Activated CD4-positive, alpha-beta T cell treated with anti-CD3 and anti-CD28 coated beads, Interleukin-2, amount 50 U/mL, for 4 hours (primary cell): ENCODE measurements at places on chromosomes 7 and 10.
A peak's percentile ranks its signal among the peaks of the same experiment; 100 is the strongest.

- no peak for DNase-seq
These were observed 25.1 kb downstream of the MNX1 start for GRCh38 chr7:156985101-156985992.

- no peak for DNase-seq
These were observed 235.2 kb upstream of the SP4 start for GRCh38 chr7:21192657-21193056.

DNA sequence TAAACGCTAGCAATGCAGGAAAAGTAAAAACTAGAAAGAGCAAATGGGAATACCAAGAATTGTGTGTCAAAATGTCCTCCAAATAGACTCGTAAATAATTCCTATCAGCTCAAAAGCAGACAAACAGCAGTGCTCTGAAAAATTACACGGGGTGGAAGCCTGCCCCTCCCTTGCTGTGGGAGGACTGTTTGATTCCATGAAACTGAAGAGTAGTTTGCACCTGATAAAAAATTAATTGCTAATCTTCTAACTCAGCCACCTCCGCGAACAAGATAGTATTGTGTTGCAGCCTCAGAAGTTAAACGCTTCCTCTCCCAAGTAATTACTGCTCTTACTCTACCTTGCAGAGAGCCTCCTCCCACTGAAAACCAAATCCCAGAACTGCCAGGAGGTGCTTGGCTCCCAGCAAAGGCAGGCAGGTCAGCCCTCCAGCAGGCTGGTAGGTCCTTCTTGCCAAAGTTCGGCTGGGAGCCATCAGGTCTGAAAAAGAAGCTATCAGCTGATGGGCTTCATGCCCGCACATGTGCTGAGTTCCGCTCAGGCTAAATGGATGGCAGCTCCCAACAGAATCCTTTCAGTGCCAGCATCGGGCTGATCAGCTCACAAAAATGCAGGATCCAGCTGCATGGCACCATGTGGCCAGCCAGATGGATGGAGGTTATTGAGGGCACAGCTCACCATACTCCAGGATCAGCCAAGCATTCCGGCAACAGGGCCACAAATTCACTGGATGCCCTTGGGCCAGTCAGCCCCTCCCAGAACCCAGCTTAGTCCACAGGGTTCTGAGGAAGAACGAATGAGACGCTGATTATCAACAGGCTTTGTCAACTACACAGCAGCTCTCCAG lies 37.1 kb downstream of the MAD1L1 start:
- no peak for DNase-seq

- no peak for DNase-seq
These were observed 16.6 kb upstream of the ASB4 start for GRCh38 chr7:95469187-95469586.

- no peak for DNase-seq
These were observed 474.6 kb downstream of the GRM8 start for GRCh38 chr7:126778101-126778500.

GRCh38 chr10:788796-789748 lies 99.6 kb upstream of the DIP2C start:
- DNase-seq = no peak

GRCh38 chr7:55140221-55140940 lies 121.6 kb downstream of the EGFR start:
- DNase-seq = no peak

DNA sequence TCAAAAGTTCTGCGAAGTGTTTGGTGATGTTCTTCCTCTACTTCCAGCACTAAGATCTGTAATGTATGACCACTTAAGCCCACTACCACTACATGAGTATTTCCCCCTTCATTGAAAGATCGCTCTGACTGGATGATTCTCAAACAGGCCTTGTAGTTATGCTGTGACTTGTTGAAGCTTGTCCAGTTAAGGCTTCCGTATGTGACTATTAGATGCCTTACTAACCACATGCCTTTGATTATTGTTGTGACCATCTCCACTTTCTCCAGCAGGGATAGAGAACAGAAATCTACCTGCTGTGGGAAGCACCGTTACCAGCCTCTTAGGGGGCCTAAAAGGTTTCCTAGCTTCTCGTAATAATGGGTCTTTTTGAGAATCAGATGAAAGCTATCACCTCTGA lies 81.1 kb downstream of the NOC3L start:
- DNase-seq = no peak

DNA sequence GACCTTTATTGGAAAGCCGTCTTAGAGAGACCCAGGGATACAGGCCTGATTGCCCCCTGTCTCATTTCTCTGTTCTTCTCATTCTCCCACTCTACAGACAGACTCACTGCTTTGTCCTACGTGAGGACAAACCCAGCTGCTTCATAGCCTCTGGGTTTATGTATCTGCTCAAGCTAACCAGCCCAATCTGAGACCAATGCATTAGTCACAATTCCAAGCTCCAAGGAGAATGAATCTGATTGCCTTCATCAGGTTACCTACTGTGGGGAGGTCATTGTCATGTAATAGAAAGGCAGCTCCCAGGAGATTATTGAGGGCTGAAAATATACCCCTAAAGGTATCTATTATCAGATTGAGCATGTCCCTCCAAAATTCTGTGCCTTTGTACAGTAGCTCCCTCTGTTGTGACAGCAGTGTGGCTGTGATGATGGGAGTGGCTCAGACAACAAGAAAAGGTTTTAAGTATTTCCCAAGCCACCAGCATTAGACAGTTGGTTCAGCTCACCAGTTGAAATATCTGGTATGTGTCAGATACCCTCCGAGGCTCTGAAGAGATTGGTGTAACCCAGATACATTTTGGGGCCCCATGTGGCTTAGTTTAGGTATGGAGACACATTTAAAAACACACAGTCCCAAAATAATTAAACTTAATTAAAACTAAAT lies 123.1 kb upstream of the EEPD1 start:
- no peak for DNase-seq

DNA sequence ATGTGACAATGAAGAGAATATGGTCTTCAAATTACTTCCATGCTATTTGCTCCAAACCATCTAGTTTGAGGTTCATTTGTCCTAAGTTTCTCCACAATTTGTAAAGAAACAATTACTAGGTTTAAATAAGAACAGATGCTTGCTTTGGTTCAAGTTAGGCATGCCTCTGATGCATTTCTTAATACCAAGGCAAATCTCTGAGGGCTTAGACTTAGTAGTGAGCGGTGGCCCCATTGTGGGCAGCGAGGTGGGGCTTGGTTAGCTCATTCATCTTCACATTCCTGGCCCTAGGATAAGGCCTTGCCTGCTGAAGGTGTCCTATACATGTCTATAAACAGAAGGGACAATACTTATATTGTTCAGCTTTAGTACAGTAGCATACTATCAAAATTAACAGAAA lies 52.4 kb upstream of the RHEB start:
- no peak for DNase-seq

DNA sequence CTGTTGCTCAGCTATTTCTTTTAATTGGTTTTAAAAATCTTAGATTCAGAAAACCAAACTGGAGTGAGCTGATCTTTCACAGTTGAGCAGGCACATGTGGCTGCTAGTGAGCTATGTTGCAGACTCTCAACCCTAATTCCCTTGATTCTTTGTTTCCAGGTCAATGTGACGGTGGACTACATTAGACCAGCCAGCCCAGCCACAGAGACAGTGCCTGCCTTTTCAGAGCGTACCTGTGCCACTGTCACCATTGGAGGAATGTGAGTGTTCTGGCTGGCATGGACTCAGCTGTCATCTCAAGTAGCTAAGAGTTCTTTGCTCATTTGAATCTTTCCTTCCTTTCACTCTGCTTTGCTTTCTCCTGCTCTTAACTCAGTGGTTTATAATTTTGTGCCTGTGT lies 187.1 kb downstream of the LRRC4 start:
- DNase-seq = no peak

- no peak for DNase-seq
These were observed 159.8 kb downstream of the FOXP2 start for GRCh38 chr7:114574384-114574783.

DNA sequence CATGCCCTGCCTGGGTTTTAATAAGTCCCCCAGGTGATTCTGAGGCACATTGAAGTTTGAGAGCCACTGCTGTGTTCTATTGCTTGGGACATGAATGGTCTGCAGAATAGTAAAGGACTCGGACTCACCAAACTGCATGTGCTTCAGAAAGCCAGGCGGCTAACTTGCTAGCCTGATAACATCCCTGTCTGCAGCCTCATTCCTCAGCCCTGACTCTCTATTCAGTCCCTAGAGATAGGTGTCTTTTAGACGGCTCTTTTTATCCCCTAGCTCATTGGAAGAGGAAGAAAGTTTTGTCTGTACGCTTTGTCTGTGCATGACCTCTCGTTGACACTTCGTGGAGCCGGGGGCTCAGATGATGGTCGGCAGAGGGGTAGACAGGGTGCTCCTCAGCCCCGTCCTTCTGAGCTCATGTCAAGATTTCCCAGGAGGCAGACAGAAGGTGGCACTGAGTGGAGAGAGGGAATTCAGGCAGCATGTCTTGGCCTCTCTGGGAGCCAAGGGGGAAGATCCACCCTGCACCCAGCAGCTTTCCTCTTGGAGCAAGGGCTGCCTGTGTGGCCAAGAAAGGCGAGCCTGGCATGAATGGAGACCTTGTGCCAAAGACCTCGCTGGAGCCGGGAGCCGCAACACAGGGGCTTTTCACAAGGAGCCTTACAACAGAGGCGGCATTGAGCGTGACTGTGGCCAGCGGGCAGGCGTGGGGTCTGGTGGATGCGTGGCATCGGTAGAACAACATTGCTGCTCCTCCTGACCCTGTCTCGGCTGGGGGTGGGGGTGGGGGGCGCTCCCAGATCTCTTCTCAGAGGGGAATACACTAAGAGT lies 51.1 kb upstream of the PODXL start:
- no peak for DNase-seq

DNA sequence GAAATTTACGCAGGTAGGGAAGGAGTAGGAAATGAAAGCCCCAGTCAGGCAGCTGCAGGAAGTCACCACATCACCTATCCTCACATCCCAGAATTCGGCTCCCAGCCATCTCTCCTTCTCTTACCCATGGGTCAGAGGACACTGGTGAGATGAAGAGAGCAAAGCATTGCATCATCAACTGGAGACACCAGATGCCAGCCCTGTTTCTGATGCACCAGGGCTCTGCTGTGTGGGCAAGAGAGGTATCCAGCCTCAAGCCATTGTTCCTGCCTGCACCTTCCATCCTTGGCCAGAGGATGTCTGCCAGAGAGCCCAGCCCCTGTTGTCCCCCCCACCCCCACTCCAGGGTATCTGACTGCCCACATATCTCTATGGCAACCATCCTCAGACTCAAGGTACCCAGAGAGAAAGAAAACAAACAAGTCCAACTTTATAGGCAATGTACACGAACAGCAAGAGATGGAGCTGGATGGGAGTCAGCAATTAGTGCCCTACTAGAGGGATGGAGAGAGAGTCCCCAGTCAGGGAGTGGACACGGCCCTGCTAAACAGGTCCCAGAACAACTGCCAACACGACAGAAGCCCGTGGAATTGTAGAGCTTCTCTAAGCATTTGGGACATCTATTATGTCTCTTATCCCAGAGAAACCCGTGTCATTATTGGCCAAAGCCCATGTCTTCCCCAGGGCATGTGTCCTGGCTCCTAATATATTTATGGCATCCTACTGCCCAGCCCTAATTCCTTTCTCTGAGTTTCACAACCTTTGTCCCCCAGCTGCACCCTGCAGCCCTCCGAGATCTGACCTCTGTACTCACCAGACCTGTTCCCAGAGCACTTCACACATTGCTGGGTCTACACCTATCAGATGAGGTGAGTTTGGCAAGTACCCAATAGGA lies 2.8 kb downstream of the CAMK2G start:
- no peak for DNase-seq

DNA sequence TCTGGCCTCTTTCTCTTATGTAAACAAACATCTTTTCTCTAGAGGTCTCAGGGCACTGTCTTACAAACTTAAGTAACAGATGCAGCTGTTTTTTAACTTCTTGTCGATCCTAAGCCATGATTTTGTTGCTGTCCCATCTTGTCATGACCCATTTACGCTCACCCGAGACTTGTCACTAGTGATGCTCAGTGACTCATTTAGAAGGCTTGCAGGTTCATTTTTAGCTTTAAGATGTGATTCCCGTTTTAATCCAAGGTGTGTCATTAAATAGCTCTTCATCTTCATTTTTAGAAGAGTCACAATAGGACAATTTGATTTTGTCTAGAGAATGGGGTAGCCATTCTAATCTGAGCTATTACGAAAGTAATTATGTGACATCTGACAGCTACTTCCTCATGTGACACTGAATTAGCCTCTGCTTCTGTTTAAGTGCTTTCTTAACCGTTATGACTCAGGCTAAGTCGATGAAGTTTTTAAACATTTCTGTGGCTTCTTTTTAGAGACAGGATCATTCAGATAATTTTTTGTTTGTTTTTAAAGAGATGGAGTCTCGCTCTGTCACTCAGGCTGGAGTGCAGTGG lies 42.7 kb downstream of the SPDYE5 start:
- DNase-seq = no peak

GRCh38 chr10:129760003-129760315 lies 204.1 kb downstream of the EBF3 start:
- DNase-seq = no peak

GRCh38 chr10:123009105-123009820 lies 457 bp downstream of the ACADSB start:
- DNase-seq = peak; percentile 6

DNA sequence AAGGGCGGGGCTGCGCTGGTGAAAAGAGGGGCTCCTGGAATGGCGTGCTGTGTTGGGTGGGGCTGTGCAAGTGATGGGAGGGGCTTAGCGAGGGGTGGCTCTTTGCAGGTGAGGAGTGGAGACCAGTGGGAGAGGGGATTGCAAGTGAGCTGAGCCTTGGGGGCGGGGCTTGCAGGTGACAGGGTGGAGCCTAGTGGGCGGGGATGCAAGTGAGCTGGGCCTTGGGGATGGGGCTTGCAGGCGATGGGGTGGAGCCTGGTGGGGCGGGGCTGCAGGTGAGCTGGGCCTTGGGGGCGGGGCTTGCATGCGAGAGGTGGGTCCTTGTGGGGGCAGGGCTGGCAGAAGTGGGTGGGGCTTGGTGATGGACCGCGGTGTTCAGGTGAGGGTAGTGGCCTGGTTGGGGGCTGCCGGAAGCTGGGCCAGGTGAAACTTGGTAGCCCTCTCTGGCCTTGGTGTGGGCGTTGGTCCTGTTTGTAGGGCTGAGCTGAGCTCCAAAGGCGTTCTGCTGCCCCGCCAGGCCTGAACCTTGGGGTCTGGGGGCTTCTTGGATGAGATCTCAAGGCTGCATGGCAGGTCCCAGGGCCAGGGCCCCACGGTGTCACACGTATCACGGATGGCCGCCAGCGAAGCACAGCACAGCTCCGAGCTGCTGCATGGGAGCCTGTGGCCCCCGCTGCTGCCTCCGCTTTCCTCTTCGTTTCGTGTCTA lies 743 bp upstream of the PITRM1 start:
- DNase-seq = no peak

DNA sequence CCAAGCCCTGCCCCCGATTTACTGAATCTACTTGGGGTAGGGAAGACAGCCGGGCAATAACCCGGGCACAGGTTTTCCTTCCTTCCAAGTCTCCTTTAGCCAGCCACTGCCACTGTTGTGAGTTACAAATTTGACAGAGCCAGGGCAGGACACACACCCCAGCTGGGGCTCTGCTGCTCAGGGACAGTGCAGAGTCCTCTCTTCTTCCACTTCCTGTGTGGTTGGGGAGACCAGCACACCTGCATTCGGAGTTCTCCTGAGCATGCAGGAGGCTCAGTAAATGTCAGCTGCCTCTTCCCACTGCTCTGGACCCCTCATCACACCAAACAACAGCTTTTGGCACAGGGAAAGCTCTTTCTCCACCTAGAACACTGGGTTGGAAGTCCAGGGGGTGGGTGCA lies 21.3 kb downstream of the CHST15 start:
- DNase-seq = no peak

GRCh38 chr7:34208878-34209621 lies 303.7 kb downstream of the BMPER start:
- no peak for DNase-seq
